AG10803 (cell line): ENCODE measurements at places on chromosomes 12 and 14.
A peak's percentile ranks its signal among the peaks of the same experiment; 100 is the strongest.

- DNase-seq = peak; percentile 41
These were observed 30.4 kb downstream of the DLGAP5 start for GRCh38 chr14:55160989-55161388.

- peak; percentile 84 for DNase-seq
These were observed 412.5 kb downstream of the ZFP36L1 start for GRCh38 chr14:68380329-68380741.

- no peak for DNase-seq
These were observed 30.6 kb upstream of the LMO3 start for GRCh38 chr12:16636435-16637055.

DNA sequence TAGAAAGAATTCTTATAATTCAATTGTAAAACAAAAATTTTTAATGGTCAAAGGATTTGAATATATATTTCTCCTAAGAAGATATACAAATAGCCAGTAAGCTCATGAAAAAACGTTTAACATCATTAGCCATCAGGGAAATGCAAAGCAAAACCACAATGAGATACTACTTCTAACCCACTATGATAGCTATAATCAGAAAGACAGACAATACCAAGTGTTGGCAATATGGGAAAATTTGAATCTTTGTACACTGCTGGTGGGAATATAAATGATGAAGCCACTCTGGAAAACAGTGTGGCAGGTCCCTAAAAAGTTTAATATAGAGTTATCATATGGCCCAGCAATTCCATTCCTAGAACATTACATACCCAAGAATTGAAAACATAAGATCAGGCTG, 25.4 kb downstream of the RALGAPA1 start:
- no peak for DNase-seq

DNA sequence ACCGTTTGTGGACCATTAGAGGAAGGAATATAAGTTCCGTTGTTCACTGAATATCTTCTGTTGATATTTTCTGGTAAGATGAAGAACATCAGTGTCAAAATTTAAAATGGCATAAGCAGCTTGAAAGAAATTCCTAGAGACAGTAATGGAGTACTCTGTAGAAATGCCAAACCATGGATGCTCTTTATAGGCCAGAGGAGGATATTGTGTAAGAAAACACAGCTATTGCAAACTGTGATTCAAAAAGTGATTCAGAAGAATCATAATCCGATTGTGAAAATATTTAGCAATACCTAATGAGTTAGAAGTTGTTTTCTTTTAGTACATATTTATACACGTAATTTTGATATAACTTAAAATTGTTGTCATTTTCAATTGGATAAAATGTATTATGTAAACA, 102.8 kb downstream of the SLC16A7 start:
- DNase-seq = peak; percentile 91

GRCh38 chr12:121224591-121224990, 14.7 kb downstream of the P2RX4 start:
- no peak for DNase-seq

- no peak for DNase-seq
These were observed 19.5 kb downstream of the TAMALIN start for GRCh38 chr12:52026263-52026662.

DNA sequence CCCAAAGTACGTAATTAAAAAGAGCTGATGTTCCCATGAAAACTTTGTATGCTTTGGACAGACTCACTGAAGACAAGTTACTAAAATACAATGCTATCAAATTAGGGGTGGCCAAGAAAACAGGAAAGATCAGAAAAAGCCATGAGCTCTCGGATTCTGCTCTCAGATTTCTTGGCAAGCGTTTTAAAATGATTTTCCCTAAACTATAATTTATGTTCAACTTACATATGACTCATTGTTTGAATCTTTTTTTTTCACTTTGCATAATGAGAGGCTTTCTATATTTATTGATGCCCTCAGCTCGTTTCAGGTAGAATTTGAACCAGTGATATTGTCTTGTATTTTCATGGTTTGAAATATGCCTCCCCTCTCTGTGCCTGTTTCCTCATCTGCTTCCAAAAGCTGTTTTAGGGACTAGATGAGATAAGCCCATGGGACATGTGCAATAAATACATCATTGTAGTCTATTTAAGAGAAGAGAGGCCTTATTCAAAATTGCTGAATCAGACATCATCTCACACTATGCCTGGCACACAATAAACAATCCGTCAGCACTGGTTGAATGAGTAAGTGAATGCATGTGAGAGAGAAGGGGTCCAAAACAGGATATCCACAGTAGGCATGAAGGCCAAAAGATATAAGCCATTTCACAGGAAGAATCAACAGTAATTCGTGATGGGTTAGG, 4.7 kb upstream of the IPO8 start:
- DNase-seq = no peak

- no peak for DNase-seq
These were observed 287.6 kb upstream of the PWP1 start for GRCh38 chr12:107397890-107398500.

DNA sequence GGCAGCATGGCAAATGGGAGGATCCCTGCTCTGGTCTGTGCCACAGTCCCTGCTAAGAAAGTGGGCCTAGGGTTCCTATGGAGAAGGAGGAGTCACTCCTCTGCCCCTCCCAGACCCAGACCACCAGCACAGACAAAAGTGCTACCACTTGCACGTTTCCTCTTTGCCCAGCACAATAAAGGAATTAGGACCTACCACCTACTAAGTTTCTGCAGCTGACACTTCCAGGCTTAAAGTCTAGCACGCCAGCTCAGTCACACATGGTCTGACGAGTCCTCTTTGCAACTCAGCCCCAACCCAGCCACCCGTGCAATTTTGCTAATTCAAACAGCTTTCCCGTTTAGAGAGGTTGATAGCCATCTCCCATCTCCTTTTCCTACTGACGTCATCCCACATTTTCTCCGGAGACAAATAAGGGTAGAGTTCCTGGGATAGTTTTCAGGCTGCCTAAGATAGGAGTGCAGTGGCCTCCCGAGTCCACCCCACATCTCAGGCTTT, 66.2 kb upstream of the PTGR2 start:
- peak; percentile 79 for DNase-seq

DNA sequence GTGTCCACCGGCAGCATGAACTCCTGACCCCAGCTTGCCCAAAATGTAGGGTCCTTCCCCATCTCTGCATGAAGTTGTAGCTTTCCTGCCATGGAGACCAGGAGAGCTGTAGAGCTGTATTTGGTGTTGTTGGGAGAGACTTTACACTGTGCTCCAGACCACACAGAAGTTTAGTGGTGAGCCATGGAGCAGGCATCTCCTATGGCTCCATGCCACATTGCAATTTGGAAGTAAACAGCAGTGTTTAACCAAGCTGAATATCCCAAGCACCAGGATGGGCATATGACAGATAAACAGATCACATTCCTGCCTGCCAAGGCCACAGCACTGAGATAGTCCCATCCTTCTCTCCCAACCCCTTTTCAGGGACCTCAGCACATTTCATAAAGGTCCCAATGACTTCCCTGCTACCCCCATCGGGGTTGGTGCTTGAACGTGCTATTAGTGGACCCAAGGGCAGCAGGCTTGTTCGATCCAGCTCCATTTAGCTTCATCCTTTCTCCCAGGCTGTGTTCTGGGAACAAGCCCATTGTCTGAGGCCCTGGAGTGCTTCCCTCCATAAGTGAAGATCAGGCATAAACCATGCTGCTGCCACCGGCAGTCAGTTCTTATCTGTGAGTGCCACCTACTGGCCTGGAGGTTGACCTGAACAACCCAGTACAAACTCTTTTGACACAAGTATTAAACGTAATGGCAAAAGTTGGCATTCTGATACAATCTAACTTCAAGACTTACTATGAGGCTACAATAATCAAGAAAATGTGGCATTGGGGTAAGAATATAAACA, 172.3 kb upstream of the ATXN7L3B start:
- DNase-seq = peak; percentile 11

GRCh38 chr12:64007853-64008252, 163.4 kb downstream of the SRGAP1 start:
- no peak for DNase-seq

- no peak for DNase-seq
These were observed 102.6 kb upstream of the SLCO1C1 start for GRCh38 chr12:20592556-20592955.

GRCh38 chr12:111024205-111024801, 103.9 kb upstream of the MYL2 start:
- peak; percentile 3 for DNase-seq

- DNase-seq = no peak
These were observed 4.9 kb downstream of the OR10P1 start for GRCh38 chr12:55641595-55641994.

GRCh38 chr12:4477129-4477528, 31.5 kb upstream of the FGF6 start:
- no peak for DNase-seq

- peak; percentile 94 for DNase-seq
These were observed 14.3 kb downstream of the CFL2 start for GRCh38 chr14:34699873-34700621.

DNA sequence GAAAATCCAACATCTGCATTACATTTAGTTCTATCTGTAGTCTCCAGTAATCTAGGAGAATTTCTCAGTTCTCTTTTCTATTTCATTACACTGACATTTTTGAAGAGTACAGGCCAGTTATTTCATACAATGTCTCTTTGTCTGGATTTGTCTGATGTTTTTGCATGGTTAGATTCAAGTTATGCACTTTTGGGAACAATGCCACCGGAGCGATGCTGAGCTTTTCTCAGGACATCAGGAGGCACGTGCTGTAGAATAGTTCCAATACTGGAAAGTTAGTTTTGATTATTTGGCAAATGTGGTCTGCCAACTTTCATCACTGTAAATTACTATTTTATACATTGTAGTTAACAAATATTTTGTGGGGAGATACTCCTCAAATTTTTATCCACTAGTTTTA, 43.1 kb downstream of the ALDH1L2 start:
- peak; percentile 18 for DNase-seq

DNA sequence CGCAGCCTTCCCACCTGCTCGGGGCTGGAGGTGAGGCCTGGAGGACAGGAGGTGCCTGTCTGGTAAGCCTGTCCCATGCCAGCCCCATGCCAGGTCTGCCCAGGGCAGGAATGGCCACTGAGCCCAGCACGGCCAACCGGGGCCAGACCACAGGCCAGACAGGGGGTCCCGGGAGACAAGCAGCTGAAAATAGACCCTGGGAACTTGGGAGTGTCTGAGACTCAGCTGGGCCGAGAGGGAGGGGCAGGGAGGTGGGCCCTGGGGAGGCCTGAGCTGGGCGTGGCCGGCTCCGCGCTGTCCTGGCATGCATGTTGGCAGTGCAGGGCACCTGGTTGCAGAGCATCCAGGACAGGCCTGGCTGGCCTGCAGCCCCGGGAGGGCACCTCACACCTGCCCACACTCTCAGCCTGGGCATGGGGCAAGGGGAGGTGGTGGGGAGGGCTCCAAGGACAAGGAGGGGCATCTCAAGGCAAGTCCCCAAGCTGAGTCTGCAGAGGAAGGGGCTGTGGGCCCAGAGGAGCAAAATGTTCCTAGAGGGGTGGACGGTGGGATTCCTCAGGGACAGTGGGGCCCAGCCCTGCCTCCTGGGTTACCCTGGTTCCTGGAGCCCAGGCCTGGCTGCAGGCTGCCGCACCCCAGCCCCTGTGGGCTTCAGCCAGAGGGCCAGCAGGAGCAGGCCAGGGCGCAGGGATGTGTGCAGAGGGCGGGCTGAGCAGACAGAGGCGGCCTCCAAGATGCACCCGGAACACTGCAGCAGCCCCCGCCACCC, 3.2 kb upstream of the CRIP1 start:
- no peak for DNase-seq

- no peak for DNase-seq
These were observed 64.7 kb upstream of the KRAS start for GRCh38 chr12:25315388-25315787.

- DNase-seq = no peak
These were observed 131.0 kb upstream of the SOX5 start for GRCh38 chr12:24080465-24080864.

DNA sequence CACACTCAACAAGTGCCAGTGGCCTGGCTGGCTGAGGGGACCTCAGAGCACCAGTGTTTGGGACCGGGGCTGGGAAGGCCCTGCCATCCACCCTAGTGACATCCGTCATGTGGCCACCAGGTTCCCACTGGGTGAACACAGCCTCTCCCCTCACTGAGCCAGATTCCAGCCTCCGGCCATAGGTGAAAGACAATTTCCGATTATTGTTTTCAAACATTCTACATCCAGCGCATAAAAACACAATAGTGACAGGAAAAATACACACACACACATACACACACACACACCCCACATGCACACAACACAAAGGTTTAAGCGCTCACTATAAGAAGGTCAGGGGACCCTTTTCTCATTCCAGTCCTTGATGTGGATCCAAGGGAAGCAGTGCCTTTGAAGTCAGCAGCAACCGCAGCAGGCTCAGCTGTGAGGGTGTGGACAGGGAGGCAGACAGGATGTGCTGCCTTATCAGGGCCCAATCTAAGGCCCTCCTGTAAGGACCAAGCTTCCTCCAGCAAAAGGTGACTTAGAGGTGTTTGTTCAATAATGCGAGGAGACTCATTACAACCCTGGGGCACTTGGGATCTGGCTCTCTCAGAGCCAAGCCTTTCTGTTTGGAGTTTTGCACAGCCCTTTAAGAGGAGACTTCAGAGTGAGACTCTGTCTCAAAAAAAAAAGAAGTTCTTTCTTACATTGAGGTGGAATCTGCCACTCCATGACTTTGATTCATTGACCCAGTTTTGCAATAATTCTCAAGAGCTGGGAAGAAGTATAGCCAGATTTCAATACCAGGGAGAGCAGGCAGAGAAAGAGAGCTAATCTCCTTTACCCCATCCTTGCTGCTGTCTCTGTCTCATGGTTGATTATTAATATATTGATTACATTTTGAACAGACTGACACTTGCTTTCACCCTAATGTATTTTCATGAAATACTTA, 227.8 kb downstream of the ZFP36L1 start:
- peak; percentile 48 for DNase-seq
